ENCODE measurements at places on chromosomes 1 and 21.

- no peak for DNase-seq
These were observed 15.3 kb downstream of the ACOT7 start for GRCh38 chr1:6378096-6378746.

- no peak for DNase-seq
These were observed 88.9 kb downstream of the CRB1 start for GRCh38 chr1:197356723-197357533.

GRCh38 chr1:158969855-158970254 is 38.5 kb downstream of the PYHIN1 start:
- DNase-seq, result no peak

DNA sequence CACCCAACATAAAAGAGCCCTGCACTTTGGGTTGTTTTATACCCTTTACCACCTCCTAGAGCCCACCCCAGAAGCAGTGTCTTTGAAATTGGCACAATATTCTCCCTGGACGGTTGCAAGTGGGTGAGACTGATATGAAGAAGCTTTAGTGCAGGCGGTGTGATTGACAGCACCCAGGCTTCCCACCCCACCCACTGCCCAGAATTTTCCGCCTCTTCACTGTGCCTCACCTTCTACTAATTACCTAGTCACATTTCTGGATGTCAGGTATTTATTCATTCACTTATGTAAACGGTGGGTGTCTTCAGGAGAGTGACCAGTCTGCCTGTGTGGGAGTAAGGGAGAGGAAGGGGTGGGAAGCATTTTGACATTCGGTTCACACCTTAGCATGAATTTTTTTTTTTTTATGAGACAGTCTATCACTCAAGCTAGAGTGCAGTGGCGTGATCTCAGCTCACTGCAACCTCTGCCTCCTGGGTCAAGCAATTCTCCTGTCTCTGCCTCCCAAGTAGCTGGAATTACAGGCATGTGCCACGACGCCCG is 1.7 kb upstream of the FAM89A start:
- DNase-seq, result no peak

DNA sequence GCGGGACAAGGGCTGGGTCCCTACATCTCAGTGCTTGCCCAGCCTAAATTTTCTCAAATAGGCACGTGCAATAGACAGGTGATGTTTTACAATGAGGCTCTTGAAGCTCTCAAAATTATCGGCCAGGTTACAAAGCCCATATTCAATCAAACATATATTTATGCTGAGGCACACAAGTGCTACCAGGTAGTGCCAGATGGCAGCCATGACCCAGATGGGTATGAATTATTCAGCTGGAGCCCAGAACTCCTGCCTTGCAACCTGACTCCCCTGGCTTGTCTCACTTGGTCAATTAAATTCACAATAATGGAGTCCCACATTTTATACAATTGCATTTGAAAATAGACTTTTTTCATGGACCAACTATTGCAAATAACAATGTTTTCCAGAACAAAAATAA is 12.3 kb upstream of the ADAM30 start:
- DNase-seq, result no peak

All from activated effector memory CD4-positive, alpha-beta T cell treated with anti-CD3 and anti-CD28 coated beads, Interleukin-2, amount 50 U/mL, for 16 hours (primary cell).